Natural killer cell treated with Interleukin-12 subunit alpha and Interleukin-12 subunit beta and Interleukin-15 and Interleukin-18, amount 100 ng/mL, for 72 hours (primary cell): ENCODE measurements at places on chromosomes 5 and 9. TPM values are rescaled to one million over a fixed set of nuclear protein-coding genes. Genes with fewer than 3 reads are reported as not detected.

GPR21 gene
- 1.4 TPM for total RNA-seq

- no peak for DNase-seq
Measured at GRCh38 chr5:156593546-156593945, 256.5 kb upstream of the PPP1R2B start.

DNA sequence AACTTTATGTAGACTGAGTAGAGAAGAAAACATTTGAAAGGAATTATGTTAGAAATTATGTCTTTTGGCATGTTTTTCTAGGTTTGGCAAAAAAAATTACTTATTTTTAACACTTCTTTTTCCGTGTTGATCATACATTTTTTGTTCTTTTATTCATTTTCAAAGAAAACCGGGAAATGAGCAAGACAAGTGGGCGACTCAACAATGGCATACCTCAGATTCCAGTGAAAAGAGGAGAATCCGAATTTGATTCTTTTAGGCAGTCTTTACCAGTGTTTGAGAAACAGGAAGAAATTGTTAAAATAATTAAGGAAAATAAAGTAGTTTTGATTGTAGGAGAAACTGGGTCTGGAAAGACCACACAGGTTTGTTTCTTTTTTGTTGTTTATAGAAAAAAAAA lies 12.9 kb downstream of the YTHDC2 start:
- no peak for DNase-seq

- DNase-seq: no peak
Measured at GRCh38 chr9:128244837-128245231, 31.0 kb downstream of the GOLGA2 start.

DNA sequence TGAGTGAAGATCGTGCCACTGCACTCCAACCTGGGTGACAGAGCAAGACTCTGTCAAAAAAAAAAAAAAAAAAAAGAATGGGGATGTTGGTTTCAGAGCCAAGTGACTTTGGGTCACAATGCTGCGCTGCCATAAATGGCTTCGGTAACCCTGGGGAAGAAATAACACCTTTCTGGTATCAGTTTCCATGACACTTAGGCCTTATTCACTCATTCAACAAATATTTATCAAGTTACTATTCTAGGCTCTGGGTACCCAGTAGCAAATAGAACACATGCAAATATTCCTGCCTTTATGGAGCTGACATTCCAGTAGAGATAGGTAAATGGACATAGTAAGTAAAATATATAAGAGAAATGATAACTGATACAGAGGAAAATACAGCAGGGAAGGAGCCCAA lies 454.2 kb downstream of the PDE4D start:
- DNase-seq: no peak
